ENCODE measurements at places on chromosomes 5 and 9.

DNA sequence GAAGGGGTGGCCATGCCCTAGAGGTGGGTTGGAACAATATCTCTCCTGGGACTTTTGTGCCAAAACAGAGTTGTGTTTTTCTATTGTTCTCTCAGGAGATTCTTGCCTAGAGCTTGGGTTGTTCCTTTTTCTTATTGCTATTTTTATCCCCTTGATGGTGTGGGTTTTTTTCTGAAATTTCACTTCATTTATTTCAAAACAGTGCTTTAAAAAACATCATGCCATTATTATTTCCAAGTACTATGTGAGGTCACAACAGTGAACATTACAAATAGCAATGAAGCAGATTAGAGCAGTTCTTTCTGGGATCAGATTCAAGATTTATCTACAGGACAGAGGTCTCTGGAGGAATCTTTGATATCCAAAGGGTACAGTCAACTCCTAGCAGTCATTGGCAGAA, 76.6 kb downstream of the ACTBL2 start:
- no peak for DNase-seq

DNA sequence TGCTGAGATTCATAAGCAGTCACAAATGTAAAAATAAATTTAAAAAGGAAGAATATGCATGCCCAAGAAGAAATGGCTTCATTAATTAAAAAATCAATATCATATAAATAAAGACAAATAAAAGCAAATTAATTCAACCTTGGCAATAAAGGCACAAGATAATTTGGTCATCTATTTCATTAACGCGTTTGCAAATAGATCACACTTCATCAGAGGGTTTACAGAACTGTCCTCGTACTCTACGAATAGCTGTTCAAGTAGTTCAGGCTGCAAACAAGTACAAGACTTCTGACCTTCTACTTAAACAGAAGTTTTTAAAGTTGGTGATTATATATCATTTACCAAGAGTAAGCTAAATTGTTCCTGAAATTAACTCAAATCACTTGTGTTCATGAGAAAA, 775.3 kb upstream of the DMAC1 start:
- no peak for DNase-seq

DNA sequence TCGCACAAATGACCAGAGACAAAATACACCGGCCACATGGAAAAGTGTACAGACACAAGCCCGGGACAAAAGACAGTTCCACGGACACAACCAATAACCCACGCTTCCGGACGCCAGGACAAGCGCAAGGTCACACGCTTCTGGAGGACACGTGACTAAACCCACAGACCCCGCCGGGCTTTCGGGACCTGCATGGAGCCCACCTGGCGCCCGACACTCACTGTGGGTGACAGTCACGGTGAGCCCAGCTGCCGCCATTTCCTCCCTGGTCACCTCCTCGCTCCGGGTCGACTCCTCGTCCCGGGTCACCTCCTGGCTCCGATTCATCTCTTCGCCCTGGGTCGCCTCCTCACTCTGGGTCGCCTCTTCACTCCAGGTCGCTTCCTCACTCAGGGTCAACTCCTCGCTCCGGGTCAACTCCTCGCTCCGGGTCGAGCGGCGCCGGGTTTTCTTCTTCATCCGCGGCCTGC, 470 bp downstream of the BAG1 start:
- DNase-seq = peak; percentile 14

DNA sequence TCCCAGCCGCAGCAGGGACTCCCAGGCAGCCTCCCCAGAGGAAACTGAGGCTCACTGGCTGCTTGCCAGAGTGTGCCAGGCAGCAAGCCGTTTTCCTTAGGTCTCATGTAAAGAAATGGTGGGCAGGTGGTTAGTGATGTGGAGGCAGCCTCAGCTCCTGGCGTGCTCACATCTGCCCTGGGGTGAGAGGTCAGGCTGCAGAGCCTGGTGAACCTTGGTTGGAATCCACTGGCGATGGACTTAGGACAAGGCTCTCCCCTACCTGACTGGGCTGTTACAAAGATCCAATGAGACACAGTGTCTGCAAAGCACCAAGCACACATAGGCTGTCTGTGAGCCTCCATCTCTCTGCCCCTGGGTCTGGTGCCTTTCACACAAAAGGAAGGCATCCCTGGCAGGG, 30.9 kb downstream of the LHX6 start:
- no peak for DNase-seq

DNA sequence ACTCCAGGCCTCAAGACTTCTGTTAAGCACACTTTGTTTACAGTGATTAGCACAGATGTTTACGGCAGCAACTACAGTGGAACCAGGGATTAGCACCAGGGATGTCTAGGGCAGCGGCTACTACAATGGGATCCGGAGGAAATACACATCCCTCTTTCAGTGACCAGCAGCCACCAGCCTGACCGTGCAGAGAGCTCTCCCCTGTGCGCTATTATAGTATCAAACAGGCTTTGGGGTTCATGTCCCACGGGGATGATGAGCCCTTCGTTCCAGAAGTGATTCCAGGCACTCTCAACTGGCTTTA, 21.5 kb downstream of the GFPT2 start:
- no peak for DNase-seq

DNA sequence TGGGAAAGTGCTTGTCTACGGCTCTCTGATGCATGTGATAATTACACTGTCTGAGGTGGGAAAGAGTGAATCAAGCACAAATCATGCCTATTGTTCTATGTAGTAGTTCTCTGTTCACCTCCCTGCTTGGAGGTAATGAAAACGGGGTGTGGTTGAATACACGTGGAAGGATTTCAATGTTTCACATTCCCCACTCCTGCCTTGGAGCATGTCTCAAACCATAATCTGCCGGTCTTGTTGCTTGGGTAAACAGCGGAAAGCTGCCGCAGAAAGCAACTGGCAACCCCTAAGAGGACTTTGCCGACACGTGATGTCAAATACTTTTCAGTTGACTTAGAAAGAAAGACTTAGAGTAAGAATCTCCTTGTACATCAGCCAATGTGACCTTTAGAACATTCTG, 63.5 kb upstream of the MOCS2 start:
- DNase-seq = no peak

DNA sequence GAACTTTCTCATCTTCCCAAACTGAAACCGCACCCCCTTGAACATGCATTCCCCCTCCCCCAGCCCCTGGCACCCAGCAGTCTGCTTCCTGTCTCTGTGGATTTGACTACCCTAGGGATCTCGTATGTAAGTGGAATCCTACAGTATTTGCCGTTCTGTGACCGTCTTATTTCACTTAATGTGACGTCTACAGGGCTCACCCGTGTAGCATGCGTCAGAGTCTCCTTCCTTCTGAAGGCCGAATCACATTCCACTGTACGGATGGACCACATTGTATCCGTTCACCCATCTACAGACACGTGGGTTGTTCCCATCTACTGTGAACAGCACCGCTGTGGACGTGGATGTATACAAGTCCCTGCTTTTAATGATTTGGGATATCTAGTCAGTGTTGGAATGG, 4.5 kb downstream of the PRRX2 start:
- no peak for DNase-seq

GRCh38 chr5:389891-390622, 52.9 kb upstream of the EXOC3 start:
- DNase-seq = no peak

DNA sequence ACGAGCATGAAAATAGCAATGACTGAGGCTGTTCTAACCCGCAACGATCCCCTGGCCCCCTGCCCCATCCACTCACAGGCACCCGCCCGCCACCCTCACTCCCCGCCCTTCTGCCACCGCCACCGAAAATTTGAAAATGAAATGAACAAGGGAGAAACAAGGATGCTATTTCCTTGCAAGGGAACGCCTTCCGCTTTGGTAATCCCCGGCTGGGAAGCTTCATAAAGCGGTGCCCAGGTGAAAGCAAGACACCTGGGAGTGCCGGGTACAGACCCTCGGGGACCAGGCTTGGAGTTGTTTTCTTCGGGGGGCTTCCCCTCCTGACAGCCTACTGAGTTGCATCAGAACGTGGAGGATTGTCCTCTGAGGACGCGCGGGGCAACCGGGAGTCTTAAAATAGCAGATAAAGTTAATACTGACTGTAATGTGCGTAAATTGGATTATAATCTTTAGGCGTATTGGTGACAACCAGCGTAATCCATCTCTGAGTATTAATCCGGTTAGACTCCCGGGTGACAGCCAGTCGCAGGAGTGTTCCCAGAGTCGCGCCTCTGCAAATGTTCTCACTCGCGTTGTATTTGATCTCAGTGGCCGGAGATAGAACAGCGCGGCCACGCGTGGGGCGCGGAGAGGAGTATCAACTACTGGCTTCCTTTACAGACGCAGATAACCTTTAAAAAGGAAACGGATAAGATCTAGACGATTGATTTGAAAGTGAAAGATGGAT, 885 bp upstream of the MLLT3 start:
- DNase-seq = peak; percentile 61

Measured in CD4-positive, alpha-beta T cell treated with Interleukin-6 at 100 ng/mL for 8 hours (primary cell).